ENCODE measurements at places on chromosomes 7 and 10.

DNA sequence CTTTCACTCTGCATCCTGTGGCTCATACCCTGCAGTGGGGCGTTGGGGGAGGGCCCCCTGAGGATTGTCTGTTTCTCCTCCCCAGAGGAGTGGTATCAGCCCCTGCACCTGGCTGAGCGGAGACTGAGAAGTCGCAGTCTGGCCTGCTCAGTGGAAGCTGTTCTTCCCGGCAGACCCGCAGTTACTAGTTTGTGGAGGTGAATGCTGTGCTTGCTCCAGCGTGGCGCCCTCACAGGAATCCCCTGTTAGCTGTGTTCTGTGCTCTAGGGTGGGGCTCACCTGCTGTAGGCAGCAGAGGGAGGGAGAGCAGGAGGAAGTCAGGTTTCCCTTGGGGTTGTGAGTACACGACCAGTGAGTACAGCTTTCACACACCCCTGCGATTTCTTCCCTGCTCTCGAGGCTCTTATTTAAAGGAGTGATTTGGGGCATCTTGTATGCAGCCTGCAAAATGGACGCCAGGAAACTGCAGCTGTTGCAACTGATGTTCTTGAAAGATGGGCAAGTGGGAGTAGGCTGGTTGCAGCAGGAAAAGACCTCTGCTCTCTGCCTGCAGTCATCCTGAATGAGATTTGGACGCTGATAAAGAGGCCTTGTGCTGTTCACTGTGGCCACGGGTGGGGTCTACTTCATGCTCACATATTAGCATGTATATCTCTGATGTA, 66.4 kb downstream of the HK1 start:
- no peak for DNase-seq

DNA sequence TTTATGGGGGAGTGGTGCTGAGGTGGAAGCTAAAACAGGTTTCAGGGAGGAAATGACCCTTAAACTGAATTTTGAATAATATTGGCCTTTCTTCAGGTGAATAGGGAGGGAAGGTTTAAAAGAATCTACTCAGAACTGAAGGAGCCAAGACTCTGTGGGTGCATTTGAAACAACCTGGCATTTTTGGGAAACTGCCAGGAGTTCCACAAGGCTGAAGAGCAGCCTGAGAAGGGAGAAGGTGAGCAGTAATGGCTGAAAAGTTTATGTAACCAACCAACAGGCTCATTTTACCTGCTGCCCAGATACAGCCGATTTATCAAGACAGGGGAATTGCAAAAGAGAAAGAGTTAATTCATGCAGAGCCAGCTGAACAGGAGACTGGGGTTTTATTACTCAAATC, 4.0 kb upstream of the PANK1 start:
- no peak for DNase-seq

DNA sequence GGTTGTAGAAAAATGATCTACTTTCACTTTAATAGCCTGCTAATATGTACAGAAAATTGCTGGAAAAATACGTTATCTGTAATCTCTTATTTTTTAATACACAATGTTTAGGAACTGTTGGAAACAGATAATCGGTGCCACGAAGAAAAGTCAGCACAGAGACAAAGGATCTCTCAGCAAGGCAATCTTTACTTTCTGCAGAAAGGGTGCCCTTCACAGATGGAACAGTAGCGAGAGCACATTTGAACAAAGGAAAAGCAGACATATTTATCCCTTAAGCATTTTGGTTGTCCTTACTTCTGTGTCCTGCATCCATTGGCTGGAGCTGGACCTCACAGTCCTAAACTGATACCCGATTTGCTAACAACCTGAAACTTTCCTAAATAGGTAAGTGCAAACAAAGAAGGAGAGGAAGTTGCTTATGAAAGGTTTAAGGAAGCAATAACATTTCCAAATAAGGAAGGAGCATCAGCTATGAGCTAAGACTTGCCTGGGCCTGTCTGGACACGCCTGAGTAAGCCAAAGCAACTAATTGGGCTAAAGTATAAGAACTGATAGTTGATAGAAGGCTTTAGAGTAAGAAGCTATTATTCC, 640.0 kb downstream of the SH2D4B start:
- no peak for DNase-seq

DNA sequence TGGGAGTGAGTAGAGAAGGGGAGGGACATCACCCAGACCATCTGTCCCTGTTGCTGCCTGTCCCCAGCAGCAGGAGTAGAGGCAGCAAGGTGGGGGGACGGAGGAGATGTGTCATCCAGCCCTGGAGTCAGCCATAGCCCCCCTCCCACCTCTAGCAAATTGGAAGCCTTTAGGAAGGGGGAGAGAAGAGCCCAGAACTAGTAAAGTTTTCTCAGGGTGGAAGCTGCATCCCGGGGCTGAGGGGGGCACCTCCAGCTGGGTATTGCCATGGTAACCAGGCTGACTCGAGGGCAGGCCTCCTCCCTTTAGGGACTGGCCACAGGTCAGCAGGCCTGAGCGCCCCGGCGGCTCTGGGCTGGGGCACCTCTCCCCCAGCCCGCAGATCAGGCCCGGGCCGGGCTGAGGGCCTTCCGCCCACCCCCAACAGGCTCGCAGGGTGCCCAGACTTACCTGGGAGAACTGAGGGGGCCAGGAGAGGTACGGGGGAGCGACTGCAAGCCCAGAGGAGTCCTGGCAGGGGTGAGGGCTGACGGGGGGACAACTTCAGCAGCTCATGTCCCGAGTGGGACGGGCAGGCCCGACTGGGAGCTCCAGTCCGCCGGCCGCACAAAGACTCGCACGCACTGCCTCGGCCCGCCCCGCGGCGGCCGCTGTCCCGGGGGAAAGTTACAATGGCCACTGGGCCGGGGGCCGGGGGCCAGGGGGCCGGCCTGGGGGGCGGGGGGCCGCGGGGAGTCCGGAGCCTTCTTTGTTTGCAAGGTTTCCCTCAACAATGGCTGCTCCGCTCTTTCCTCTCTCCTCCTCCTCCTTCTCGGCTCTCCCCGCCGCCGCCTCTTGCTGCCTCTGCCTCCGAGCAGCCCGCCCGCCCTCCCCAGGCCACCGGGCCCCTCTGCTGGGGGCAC, 6.0 kb downstream of the LDB1 start:
- DNase-seq, result no peak

DNA sequence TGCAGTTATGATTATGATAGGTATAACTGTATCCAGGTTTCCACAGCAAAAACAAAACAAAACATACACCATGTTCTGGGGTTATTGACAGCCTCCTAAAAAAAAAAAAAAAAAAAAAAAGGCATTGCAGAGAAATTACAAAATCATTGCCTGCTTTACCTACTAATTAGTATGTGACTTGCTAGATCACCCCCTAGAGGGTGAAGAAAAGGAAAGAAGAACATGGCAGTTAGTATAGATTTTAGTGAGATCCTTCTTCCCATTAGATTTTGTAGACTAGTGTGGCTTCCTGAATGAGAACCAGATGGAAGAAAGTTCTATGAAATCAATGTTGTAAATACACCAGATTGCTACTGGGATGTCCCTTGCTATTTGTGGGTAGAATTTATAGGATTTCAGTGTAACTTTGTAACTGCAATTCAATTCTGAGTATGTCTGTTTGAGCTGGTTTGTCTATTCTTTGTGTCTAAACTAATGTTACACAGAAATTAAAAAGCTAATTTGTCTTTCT, 24.0 kb upstream of the AGBL3 start:
- no peak for DNase-seq

DNA sequence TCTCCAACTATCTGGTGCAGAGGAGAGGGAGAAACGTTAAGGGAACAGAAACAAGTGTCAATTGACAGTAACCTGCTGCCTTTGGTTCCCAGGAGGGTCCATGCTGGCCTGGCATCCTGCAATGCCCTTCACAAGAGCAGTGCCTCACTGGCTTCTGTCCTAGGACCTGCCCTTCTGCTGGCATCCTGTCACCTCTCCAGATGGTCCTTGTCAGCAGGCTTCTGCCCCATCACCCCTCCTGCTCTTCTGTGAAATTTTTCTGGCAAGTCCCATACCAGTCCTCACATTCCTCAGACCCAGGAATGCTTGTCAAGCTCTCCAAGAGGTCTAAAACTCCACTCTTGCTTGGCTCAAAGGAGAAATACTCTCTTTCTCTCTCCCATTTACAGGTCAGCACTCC, 34.2 kb downstream of the C10orf67 start:
- DNase-seq, result no peak

GRCh38 chr7:5636914-5637313, 144.5 kb downstream of the RNF216 start:
- DNase-seq, result no peak

- DNase-seq, result no peak
Observed at GRCh38 chr10:86876748-86877147, 80.7 kb downstream of the MMRN2 start.

- no peak for DNase-seq
Observed at GRCh38 chr7:134692344-134692705, 45.7 kb downstream of the BPGM start.
